ENCODE measurements at places on chromosomes 13 and 19. TPM values are rescaled to one million over a fixed set of nuclear protein-coding genes. Genes with fewer than 3 reads are reported as not detected.

GRCh38 chr13:48235341-48236135 lies 2.5 kb downstream of the ITM2B start:
- no peak for DNase-seq

- no peak for DNase-seq
Observed at GRCh38 chr13:48094404-48094780, 512 bp downstream of the MED4 start.

GRCh38 chr13:98044301-98044700 lies 90.8 kb downstream of the IPO5 start:
- DNase-seq, result no peak

Gene LILRA5
- 2.8 TPM for total RNA-seq

Gene NLRP11
- not detected for total RNA-seq

- DNase-seq, result no peak
Observed at GRCh38 chr13:27372896-27373295, 51.5 kb upstream of the GTF3A start.

DNA sequence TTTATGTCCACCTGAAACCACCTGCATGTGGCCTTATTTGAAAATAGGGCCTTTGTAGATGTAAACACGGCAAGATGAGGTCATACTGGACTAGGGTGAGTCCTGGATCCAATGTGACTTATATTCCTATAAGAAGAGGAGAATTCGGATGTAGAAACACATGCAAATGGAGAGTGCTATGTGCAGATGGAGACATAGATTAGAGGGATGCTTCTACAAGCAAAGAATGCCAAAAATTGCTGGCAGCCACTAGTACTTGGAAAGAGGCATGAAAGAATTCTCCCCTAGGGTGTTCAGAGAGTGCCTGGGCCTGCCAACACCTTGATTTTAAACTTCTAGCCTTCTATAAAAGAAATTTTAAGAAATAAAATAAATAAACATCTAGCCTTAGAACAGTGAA lies 226.1 kb downstream of the RFC3 start:
- no peak for DNase-seq

Gene CEACAM1
- 12.2 TPM for total RNA-seq

Gene FGF22
- not detected for total RNA-seq

- no peak for DNase-seq
Observed at GRCh38 chr19:45801603-45802175, 9.0 kb upstream of the DMWD start.
